Mesangial cell (primary cell): ENCODE measurements at places on chromosomes 6 and 20. TPM values are rescaled to one million over a fixed set of nuclear protein-coding genes. Genes with fewer than 3 reads are reported as not detected.

TTK gene
- 1.4 and 34.1 TPM in 2 replicates for total RNA-seq

C6orf52 gene
- 1.6 TPM in 1 of 2 replicates, not detected in the other for total RNA-seq

GRM1 gene
- total RNA-seq = under 0.01 and 0.25 TPM in 2 replicates

CTCFL gene
- under 0.01 TPM in 1 of 2 replicates, not detected in the other for total RNA-seq

ZSWIM3 gene
- total RNA-seq = 2.6 and 3.5 TPM in 2 replicates

BPIFB1 gene
- not detected in 2 replicates for total RNA-seq
